ENCODE measurements at places on chromosomes 13 and 19.

DNA sequence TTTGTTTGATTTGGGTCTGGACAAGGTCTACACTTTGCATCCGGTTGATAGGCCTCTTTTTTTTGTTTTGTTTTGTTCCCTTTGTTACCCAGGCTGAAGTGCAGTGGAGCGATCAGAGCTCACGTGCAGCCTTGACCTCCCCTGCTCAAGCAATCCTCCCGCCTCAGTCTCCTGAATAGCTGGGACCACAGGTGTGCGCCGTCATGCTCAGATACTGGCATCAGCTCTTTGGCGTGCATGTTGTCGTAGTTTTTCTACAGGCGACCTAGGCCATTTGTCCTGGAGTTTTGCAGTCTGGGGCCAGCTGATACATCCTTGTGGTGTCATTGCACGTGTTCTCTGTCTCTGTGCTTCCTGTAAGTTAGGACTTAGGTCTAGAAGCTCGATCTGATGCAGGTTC lies 16.3 kb downstream of the PAK4 start:
- no peak for DNase-seq

GRCh38 chr13:26977541-26977940 lies 194.1 kb downstream of the USP12 start:
- no peak for DNase-seq

GRCh38 chr19:5828661-5829566 lies 10.6 kb downstream of the FUT6 start:
- no peak for DNase-seq

GRCh38 chr13:93552596-93552995 lies 326.0 kb downstream of the GPC6 start:
- no peak for DNase-seq

DNA sequence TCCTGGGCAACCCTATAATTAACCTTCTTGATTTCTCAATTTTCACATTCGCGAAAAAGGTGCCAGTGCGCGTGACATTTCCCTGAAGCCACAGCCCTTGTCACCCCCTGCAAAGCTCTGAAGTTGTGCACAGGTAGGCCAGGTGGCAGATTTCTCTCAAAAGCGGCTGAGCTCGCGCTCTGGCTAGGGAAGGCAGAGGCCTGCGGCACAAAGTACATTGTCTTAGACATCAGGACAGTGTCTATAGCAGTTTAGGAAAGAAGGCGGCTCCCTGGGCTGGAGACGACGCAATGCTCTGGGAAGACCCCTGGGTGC lies 42.9 kb upstream of the ZNF14 start:
- DNase-seq: no peak

GRCh38 chr13:93249364-93250306 lies 23.0 kb downstream of the GPC6 start:
- no peak for DNase-seq

DNA sequence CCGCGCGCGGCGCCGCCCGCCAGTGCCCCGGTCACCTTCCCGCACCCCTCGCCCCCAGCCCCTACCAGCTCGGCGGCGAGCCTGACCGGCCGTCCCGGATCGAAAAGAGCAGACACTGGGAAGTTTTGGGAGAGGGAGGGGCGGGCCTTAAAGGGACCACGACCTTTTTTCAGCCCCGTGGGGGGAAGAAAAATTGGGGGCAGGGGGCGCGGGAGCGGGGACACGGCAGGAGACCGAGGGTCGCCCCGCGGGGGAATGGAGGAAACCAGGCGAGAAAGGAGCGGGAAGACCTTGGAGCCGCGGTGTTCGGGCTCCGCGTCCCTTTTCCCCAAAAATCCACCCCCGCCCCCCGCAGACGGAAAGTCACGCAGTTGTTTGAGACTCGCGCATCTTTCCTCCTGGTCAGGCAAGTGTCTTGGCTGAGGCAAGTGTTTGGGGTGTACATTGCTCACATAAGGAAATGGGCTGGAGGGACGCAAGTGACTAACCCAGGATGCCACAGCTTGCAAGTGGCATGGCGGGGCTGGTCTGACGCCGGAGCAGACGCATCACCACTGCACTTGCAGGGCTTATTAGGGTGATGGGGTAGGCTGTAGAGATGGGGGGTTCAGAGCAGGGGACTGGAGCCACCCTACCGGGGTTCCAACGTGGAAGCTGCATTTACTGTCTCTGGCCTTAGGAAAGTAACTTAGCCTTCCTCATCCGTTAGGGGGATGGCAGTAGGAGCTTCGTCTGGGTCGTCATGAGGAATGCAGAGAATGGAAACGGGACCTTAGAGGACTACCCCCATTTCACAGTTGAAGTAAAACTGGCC lies 2.7 kb upstream of the HNRNPL start:
- no peak for DNase-seq

DNA sequence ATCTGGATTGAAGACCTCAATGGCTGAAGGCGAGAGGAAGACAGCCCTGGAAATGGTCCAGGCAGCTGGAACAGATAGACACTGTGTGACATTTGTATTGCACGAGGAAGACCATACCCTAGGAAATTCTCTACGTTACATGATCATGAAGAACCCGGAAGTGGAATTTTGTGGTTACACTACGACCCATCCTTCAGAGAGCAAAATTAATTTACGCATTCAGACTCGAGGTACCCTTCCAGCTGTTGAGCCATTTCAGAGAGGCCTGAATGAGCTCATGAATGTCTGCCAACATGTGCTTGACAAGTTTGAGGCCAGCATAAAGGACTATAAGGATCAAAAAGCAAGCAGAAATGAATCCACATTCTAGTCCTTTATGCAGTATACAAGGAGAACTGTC lies 1.2 kb downstream of the POLR1D start:
- DNase-seq: no peak

GRCh38 chr13:62682788-62683187 lies 1267.1 kb upstream of the PCDH20 start:
- no peak for DNase-seq

DNA sequence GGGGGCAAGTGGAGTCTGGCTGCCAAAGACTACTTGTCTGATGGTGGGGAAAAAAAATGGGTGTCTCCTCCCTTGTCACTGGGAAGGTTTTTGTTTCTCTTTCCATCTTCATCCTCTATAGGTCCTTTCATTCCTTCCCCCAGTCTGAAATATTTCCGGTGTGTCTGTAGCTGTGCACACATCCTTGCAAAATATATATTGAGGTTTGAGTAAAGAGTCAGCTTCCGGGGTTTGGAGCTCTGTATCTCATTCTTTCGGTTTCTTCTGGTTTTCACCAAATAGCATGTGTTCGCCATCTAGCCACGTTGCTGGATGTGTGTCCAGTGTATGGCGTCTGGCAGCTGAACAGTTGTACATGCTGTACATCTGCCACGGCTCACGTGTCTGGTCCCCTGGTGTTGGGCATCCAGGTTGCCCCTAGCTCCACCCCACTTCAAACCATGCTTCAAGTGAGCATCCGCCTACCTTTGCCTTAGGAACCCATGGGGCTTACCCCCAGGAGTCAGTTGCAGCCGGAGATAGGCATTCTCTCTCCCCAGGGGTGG lies 142.2 kb downstream of the SIPA1L3 start:
- DNase-seq: no peak

- DNase-seq: no peak
Measured at GRCh38 chr19:8616861-8617260, 6.3 kb upstream of the ADAMTS10 start.

DNA sequence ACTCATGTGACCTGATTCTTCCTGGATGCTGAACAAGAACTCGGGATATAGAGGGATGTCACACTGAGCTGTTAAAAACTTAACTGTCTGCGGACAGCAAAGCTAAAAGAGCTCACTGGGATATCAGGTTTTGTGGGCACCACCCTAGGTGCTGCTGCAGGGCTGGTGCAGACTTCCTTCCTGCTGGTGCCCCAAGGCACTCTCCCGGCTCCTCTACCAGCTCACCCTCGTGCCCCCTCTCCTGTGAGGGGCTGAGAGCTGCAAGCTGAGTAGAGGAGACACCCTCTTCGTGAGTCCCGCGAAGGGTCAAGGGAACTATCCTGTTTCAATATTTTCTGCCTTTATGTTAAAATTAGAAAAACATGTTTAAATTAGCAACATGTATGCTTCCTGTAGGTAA lies 1475.7 kb downstream of the EFNB2 start:
- no peak for DNase-seq

- no peak for DNase-seq
Measured at GRCh38 chr13:76813000-76813691, 73.1 kb downstream of the KCTD12 start.

GRCh38 chr13:97017322-97017721 lies 23.0 kb upstream of the OXGR1 start:
- DNase-seq: no peak

DNA sequence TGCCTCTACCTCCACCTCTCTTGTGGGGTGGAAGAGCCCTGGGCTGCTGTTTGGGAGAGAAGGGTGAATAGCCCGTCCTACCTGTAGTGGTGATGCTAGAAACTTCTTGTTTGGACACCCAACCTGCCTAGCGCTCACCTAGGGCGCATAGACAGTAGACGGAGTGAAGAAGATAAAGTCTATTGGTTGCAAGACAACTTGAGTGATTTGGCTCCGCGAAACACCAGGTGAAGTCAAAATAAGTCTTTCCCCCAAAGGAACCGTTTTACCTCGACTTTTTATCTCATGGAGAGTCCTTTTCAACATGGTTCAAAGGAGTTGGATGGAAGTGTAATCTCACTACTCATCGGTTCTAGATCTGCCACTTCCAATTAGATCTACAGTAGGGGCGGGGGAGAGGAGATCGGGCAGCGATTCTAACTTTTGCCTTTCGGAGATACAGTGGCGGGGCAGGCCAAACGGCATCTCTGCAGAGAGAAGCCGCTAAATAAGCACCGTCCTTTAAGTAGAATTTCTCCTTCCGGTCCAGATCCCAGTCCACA lies 694 bp upstream of the ZIC5 start:
- no peak for DNase-seq

GRCh38 chr19:7694499-7694898 lies 7.4 kb downstream of the FCER2 start:
- DNase-seq: no peak

- DNase-seq: no peak
Measured at GRCh38 chr13:31965361-31966066, 66.1 kb upstream of the FRY start.

- DNase-seq: no peak
Measured at GRCh38 chr13:95115525-95115924, 185.7 kb downstream of the ABCC4 start.

DNA sequence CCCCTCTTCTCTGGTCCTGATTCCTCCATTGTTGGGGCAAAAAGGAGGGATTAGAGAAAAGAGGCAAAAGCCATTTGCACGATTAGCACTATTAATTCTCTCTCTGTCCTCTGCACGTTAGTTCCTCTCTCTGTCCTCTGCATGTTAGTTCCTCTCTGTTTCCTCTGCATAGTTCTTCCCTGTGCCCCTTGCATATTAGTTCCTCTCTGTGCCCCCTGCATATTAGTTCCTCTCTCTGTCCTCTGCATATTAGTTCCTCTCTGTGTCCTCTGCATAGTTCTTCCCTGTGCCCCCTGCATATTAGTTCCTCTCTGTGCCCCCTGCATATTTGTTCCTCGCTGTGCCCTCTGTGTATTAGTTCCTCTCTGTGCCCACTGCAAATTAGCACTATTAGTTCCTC lies 847.2 kb upstream of the GPC6 start:
- DNase-seq: no peak

- no peak for DNase-seq
Measured at GRCh38 chr13:32023096-32023495, 8.5 kb upstream of the FRY start.

DNA sequence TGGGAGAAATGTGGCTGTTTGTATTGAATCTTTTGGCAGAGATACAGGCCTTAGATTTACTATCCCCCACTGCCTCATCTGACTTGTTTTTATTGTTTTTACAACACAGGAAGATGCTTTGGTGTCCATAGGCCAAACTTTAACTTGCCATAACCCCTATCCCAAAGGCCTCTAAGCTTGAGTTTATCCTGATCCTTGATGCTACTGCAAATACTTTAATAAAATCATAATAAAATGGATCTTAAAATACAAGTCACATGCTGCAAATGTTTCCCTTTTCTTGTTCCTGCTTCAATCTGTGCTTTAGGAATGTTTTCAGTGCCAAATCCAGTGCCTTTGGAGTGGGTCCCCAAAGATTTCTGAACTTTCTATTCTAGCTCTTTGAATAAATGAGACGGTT lies 770.6 kb downstream of the DACH1 start:
- no peak for DNase-seq

DNA sequence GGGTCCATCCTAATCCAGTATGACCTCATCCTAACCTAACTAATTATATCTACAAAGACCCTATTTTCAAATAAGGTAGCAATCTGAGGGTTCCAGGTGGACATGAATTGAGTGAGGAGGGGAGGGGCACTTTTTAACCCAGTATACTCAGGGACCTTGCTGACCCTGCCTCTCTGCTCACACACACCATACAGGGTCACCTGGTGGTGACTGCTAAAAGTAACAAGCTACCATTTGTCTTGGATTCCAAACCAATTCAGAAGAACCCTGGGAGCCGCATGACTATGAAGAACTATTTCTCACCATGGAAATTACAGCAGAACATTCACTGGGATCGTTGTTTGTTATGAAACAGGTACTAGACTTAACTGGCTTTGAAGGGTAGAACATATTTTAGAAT lies 151.9 kb downstream of the LACC1 start:
- no peak for DNase-seq

DNA sequence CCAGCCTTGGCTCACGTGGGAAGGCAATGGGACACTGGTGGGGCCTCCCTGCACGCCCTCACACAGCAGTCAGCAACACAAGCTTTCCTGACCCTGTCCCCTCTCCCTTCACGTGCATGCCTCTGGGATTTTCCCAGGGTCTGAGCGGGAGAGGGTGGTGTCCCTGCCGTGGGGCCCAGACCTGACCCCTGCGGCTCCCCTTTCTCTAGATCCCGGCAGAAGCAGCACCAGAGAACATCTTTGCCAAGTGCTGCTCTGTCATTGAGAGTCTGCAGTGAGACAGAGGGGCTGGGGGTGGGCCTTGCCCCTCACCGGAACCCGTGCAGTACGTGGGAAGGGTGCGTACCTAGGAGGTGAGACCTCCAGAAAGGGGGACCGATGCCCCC lies 12.6 kb downstream of the KHSRP start:
- no peak for DNase-seq

DNA sequence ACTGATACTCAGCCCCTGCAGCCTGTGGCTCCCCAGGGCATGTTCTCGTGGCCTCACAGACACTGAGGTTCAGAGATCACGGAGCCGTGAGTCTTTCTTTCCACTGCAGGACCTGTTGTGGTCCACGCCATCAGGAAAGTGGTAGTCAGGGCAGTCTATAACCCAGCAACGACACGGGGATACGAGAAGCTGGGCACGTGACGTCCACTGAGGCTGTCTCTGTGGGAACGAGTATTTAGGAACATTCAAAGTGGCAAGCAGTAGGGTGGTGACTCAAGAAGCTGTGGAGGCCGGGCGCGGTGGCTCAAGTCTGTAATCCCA lies 29.6 kb upstream of the CCNE1 start:
- DNase-seq: no peak

DNA sequence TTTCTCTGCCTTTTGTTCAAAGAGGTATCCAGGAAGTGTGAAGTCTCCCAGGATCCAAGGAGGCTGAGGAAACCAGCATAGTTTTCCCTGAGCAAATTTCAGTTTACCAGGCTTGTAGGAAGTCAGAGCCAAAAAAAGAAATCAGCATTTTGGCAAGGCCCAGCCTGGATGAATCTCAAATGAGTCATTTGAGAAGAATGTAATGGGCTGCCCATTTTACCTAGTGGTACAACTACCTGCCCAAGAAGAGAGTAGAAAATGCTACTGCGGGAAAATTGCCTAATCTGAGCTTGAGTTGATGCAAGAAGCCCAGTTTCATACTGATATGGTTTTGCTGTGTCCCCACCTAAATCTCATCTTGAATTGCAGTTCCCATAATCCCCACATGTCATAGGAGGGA lies 284.1 kb upstream of the ZNF507 start:
- no peak for DNase-seq

Data from cortex of kidney (tissue), 1 donor.